ENCODE measurements at places on chromosomes 2 and 18.

DNA sequence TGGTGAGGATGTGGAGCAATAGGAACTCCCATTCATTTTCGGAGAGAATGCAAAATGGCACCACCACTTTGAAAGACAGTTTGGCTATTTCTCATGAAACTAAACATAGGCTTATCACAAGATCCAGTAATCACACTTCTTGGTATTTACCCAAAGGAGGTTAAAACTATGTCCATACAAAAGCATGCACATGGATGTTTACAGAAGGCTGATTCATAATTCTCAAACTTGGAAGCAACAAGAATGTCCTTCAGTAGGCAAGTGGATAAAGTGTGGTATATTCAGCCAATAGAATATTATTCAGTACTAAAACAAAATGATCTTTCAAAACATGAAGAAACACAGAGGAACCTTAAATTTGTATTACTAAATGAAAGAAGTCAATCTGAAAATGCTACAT is 440.6 kb downstream of the FBXO15 start:
- no peak for DNase-seq

DNA sequence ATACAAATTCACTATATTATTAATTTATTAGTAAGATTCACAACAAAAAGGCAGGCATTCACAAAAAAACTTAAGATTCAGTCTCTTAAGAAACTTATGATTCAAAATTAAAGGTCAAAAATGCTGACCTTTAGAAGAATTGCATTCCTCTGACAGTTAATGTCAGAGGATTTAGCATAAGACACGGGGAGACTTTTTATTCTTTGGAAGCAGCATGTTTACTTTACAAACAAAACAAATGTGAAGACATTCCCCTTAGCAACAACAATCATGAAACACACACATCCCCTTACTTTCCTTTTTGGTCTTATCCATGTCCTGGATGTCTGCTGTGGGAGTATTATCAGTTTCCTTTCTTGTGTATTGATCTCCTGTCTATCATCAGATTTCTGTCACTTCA is 117.1 kb downstream of the RAD51AP2 start:
- no peak for DNase-seq

DNA sequence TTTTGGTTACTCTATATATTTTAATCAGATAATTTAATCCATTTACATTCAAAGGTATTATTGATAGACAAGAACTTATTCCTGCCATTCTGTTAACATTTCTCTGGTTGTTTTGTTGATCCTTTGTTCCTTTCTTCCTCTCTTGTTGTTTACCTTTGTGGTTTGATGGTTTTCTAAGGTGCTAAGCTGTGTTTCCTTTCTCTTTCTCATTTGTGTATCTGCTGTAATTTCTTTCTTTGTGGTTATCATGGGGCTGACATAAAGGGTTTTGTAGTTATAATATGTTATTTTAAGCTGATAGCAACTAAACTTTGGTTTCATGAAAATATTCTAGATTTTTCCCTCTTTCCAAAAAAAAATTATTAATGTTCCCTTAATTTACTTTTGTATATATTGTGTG is 179.2 kb downstream of the NDUFA10 start:
- DNase-seq = no peak

DNA sequence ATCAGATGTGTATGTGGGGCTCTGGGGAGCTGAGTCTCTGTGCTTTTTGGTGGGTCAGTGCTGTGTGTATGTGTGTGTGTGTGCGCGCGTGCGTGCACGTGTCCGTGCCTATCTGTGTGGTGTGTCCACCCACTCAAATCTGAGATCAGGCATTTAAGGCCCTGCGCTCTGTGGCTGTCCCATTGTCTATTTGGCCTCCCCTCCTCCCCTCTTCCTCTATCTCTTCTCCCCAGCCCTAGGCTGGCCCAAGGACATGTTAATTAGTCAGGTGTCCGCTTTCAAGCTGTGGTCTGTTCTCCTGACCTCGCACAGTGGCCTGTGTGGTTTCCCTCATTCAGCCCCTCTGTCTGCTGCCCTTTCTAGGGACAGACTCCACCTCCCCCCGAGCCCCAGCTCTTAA is 136.4 kb downstream of the DYSF start:
- DNase-seq = no peak

DNA sequence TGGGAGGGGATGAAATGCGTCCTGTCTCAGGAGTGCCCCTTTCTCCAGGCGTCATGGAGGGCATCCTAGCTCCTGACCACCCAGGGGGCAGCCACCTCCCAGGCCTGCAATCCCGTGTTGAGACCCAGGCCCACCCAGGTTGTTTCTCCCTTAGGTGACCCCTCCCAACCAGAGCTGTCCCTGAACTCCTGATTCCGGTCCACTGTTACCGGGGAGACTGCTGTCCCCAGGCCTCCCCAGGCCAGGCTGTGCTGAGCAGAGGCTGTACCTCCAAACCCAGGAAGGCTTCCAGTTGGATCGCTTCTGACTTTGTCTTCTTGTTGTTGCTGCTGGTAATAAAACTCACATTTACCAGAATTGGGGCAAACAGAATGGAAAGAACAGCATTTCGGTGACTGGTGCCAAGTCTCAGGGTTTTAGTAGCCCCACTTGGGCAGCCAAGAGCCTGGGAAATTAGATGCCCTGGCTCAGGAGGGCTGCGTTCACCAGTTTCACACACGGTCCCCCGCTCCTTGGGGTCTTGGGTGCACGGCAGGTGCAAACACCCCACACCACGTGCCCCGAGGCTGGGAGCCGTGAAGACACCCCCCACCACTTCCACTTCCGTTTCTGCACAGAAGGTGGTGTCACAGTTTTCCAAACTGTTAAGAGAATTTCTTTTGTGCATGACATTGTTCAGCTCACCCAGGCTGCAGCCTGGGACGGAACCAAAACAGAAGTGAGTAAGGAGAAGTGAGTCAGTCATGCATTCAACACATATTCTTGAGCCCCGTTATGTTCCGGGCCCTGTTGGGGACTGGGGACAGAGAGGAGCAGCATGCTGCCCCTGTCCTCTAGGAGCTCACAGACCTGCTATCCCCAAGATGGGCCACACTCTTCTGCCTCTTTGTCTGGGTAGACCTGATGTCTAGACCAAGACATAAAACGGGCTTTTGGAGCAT is 29.4 kb downstream of the ITM2C start:
- peak; percentile 28 for DNase-seq

GRCh38 chr18:79465392-79465991 is 69.8 kb downstream of the NFATC1 start:
- peak; percentile 52 for DNase-seq

DNA sequence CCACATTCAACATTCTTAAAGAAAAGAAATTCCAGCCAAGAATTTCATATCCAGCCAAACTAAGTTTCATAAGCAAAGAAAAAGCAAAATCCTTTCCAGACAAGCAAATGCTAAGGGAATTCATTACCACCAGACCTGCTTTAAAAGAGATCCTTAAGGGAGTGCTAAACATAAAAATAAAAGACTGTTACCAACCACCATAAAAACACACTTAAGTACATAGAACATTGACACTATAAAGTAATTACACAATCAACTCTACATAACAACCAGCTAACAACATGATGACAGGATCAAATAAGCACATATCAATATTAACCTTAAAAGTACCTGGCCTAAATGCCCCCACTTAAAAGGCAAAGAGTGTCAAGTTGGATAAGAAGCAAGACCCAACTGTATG is 153.5 kb downstream of the FTCDNL1 start:
- no peak for DNase-seq

- DNase-seq = no peak
Measured at GRCh38 chr2:145267451-145267850, 747.5 kb upstream of the ZEB2 start.

- no peak for DNase-seq
Measured at GRCh38 chr2:21289989-21290388, 166.2 kb downstream of the TDRD15 start.

GRCh38 chr2:47457268-47457667 is 54.3 kb downstream of the MSH2 start:
- peak; percentile 3 for DNase-seq

DNA sequence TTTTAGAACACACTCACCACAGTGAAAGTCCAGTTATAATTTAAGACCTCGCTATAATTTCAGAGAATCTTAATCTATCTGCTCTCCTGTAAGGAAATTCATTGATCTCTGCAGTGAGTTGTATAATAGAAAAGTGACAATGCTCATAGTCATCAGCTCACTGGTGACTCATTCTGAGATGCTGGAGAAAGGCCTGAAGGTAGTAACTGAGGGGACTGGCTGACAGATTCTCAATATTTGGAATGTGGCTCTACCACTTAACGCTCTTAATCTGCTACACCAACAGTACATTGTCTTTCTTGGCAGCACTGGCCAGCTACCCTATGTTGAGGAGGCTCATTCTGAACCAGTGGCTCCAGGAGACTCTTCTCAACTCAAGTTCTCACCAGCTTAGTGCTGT is 246.1 kb downstream of the RPRM start:
- DNase-seq = no peak

GRCh38 chr2:101560780-101561315 is 85.9 kb upstream of the RFX8 start:
- DNase-seq = no peak

GRCh38 chr2:203191961-203192360 is 46.9 kb upstream of the CYP20A1 start:
- DNase-seq = no peak

- DNase-seq = no peak
Measured at GRCh38 chr2:174794851-174795374, 30.6 kb upstream of the CHRNA1 start.

DNA sequence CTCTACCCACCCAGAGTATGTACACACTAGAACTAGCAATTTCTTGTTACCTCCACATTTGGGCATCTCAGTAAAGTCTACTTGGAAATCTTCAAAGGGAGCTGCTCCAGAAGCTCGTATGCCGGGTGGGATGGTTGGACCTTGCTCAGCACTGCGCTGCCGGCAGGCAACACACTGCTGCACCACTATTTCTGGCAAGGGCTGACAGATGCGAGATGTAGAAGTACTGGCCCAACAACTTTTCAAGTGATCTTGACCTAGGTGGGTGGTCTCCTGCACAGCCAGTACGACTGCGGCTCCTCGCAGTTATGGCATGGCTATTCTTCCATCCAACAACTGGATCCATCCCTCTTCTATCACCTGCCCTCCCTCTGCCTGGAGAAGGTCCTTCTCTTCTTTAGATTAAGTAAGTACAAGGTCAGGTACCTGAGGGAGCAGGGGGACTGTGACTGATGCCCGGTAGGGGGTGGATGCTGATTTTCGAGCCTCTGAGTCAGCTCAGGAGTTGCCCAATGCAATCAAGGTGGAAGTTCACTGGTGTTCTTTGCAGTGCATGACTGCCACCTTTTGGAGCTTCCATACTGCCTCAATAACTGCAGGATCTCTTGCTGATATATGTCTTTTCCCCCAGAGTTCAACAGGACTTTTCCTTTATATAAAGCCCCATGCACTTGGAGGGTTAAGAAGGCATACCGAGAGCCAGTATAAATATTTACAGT is 100.4 kb upstream of the SLC1A4 start:
- DNase-seq = no peak

GRCh38 chr18:44507729-44508325 is 172.9 kb upstream of the SETBP1 start:
- peak; percentile 67 for DNase-seq

DNA sequence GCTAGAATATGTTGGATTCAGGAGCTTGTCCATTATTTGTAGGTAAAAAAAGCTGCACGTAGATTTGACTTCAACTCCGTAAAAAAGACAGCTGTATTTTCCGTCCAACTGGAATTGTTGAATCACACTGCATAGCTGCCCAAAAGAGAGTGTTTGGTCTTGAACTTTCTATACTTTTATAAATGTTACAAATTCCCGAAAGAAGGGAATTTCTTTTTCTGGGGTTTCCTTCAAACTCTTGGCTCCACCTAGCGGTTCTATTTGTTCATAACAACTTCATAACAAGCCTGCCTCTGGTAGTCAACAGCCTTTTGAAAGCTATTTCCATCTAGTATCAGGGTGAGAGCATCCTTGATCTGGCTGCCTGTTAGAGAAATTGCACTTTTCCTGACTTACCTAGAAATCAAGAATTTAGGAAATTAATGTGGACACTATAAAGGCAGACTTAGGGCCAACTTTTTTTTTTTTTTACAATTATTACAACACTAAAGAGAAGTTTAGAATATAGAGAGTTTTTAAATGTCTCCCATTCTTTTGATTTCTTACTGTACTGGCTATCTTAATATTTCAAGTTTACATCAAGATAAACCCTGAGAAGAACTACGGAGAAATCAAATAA is 48.1 kb downstream of the TMEM185B start:
- no peak for DNase-seq

- no peak for DNase-seq
Measured at GRCh38 chr2:139457873-139458272, 677.7 kb upstream of the NXPH2 start.

GRCh38 chr2:88666576-88666975 is 24.9 kb upstream of the RPIA start:
- no peak for DNase-seq

- no peak for DNase-seq
Measured at GRCh38 chr2:929925-930324, 20.7 kb upstream of the SNTG2 start.

GRCh38 chr2:212966884-212967283 is 184.5 kb downstream of the IKZF2 start:
- no peak for DNase-seq

DNA sequence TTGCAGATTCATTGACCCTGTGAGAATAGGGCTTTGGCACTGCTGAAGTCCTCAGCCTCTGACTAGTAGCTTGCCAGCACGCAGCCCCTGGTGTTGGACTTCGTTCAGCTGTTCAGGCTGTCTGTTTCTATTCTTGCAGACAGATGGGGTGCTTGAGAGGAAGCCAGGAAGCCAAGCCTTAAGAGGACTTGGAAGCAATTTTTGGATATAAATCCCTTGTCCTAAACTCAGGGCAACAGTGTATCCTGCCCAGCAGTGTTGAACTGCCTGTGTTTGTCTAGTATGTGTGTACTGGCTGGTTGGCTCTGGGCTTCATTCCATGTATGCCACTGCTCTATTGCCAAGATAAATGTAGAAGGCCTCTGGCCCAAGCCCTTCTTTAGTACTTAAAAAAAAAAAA is 108.6 kb downstream of the COMMD1 start:
- DNase-seq = no peak

DNA sequence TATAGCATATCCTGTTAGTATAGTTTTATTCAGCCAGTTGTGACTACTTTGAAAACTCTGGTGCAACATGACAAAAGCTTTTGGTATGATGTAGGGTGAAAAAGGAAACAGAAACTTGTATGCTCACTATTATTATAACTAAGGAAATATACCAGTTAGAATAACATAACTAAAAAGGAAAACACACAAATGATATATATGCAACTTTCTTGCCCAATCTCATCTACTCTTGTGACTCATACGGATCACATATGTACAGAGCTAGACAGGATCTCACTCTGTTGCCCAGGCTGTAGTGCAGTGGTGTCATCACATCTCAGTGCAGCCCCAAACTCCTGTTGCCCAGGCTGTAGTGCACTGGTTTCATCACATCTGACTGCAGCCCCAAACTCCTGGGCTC is 12.4 kb upstream of the TLK1 start:
- no peak for DNase-seq

GRCh38 chr18:45104049-45104395 is 423.3 kb downstream of the SETBP1 start:
- no peak for DNase-seq

- DNase-seq = no peak
Measured at GRCh38 chr2:26011609-26011989, 22.3 kb upstream of the RAB10 start.
